ENCODE measurements at places on chromosomes 5 and 9.

- no peak for DNase-seq
These were observed 13.3 kb downstream of the OR13J1 start for GRCh38 chr9:35856882-35857281.

- DNase-seq = no peak
These were observed 294.3 kb downstream of the FBXL7 start for GRCh38 chr5:15794052-15794985.

DNA sequence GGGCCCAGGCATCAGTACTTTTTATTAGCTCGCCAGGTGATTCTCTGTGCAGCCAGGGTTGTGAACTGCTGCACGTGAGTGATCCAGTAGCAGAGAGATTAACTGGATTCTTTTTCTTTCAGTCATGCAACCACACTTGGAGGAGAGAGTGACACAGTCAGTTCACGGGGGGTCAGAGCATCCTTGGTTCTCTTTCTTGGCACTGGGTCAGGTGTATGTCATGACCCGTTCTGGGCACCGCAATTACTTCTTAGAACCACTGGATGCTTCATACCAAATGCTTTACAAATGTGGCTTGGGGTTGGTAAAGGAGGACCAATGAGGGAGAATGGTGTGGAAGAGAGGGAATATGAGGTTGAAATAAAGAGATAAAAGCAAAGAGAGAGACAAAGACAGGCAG lies 368.7 kb downstream of the MLLT3 start:
- peak; percentile 61 for DNase-seq

GRCh38 chr9:137114220-137114612 lies 317 bp downstream of the DPP7 start:
- no peak for DNase-seq

DNA sequence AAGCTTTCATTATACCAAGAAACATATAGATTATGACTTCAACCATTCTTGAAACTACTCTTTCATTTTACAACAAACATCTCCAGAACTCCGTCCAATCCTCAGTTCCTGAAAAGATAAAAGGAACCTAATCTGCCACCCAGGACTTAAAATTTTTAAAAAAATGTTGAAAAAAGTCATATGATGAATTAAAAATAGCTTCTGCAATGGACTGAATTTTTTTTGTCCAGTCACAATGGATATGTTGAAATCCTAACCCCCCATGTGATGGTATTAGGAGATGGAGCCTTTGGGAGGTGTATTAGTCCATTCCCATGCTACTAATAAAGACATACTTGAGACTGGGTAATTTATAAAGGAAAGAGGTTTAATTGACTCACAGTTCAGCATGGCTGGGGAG lies 2.7 kb upstream of the ALDH1A1 start:
- no peak for DNase-seq

DNA sequence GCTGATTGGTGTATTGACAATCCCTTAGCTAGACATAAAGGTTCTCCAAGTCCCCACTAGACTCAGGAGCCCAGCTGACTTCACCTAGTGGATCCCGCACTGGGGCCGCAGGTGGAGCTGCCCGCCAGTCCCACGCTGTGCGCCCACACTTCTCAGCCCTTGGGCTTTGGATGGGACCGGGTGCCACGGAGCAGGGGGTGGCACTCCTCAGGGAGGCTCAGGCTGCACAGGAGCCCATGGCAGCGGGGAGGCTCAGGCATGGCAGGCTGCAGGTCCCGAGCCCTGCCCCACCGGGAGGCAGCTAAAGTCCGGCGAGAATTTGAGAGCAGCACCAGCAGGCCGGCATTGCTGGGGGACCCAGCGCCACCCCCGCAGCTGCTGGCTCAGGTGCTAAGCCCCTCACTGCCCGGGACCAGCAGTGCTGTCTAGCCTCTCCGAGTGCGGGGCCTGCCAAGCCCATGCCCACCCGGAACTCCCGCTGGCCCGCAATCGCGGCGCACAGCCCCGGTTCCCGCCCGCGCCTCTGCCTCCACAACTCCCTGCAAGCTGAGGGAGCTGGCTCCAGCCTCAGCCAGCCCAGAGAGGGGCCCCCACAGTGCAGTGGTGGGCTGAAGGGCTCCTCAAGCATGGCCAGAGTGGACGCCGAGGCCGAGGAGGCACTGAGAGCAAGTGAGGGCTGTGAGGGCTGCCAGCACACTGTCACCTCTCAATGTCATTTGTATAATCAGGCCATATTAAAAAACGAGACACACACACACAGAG lies 437.2 kb downstream of the CSNK1G3 start:
- DNase-seq = no peak

DNA sequence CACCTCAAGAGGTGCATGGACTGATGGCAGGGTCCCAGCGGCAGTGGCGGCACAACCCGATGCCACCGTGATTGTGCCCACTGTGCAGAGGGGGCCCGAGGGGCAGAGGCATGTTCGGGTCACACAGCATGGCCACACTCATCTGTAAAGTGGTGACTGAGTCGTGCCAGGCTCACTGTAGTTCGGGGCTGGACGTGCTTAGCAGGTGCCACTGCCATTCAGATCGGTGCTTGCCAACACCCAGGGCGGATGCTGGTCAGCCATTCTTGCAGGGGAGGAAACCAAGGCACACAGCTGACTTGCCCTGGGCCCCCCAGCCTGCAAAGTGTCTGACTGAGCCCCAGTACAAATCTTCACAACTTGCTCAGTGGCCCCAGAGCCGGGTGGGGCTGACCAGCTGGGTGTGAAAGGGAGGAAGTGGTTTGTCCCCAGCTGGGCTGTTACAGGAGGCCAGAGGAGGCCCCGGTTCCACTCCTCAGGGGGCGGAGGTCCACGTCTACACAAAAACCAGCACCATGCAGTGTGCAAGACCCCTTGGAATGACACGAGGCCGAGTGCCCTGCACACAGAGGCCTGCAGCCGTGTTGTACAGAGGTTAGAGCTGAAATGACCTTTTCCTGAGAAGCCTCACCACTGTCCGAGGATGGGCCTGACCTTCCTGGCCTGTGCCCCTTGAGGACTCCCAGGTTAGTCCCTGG lies 17.9 kb downstream of the FGD3 start:
- no peak for DNase-seq
